ENCODE measurements at places on chromosomes 5 and 9.

GRCh38 chr9:10633785-10634184 lies 21.0 kb upstream of the PTPRD start:
- no peak for DNase-seq

DNA sequence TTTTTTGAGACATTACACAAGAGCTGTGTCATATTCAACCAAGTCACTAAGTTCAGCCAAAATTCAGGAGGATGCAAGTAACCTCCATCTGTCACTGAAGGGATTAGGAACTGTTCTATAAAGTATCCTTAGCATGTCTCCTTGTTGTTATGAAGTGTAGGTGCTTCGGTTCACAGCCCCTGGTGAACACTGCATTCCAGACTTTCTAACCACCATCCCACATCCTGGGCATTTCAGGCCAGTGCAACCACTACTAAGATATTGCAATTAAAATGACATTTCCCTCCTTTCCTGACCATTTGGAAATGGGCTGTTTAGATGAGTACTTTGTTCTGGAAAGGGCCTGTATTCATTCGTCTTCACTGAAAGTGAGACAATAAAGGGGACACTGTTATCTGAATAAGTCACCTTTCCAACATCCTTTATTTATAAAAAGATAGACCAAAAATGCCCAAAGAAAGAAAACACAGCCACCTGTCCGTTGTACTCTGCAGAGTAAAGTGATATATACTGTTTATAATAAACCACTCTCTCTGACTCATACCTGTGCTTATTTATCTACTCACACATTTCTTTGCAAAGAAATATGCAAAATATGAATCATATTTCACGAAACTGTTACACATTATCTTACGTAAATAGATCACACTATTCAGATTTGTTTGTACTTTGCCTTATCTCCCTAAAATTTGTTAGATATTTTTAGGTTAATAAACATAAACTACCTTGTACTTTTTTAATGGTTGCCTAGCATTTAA lies 861.9 kb downstream of the CDH18 start:
- DNase-seq, result no peak

- no peak for DNase-seq
These were observed 34.3 kb upstream of the CAST start for GRCh38 chr5:96627792-96628398.

GRCh38 chr5:22242532-22242931 lies 610.6 kb downstream of the CDH12 start:
- DNase-seq, result no peak

GRCh38 chr5:148938522-148938882 lies 112.1 kb downstream of the ADRB2 start:
- no peak for DNase-seq

- DNase-seq, result peak; percentile 63
These were observed 11.1 kb upstream of the MLANA start for GRCh38 chr9:5879419-5880181.

DNA sequence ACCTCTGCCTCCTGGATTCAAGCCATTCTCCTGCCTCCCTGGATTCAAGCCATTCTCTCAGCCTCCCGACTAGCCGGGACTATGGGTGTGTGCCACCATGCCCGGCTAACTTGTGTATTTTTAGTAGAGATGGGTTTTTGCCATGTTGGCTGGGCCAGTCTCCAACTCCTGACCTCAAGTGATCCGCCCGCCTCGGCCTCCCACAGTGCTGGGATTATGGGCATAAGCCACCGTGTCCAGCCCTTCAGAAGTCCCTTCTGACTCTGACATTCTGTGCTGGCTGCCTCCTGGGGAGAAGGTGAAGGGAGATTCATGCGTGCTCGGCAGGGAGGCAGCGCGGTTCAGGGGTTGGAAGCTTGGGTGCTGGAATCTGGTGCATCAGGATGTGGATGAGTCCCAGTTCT lies 28.8 kb downstream of the PRRX2 start:
- no peak for DNase-seq

DNA sequence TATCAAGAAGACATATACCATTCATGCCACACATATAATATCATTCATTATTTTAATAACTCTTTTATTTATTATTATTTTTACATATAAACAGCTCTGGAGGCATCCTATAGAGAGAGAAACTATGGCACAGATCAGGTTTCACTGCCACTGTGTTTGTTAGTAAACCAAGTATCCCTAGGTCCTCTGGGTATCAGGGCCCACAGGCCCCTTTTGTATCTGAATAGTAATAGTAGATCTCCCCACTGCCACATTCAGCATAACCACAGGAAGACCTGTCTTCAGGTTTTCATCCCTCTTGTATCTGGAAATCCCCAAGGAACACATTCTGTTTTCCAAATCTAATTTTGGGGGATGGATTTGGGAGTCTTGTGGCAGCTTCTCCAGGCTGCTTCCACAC lies 94.0 kb downstream of the SPATA31D1 start:
- DNase-seq, result no peak

DNA sequence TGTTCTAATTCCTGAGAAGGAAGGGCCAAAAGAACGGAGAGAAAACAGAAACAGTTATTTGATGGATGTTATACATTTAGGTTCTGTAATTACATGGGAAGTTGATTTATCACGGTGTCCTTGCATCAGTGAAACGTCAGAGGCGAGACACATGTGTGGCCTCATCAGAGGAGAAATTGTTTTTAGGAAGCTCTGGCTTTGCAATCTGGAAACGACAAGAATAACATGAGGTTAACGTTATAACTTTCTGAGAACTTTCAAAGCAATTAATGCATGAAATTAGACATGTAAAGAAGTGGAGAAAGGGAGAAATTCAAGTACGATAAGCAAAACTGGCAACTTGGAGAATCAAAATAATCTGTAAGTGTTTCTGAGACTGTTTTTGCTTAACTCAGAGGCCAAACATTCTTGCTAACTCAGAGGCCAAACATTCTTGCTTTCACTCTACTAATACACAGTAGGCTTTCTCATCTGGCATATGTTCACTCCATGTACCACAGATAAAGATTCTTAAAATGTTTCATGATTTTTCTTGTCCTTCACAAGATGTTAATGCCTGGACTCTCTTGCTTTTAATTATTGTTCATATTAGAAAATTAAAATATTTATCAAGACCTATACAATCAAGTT lies 933.0 kb downstream of the TLE4 start:
- no peak for DNase-seq
